ENCODE measurements at places on chromosomes 16 and 17.

- no peak for DNase-seq
These were observed 48.9 kb downstream of the MRM1 start for GRCh38 chr17:36650096-36650775.

DNA sequence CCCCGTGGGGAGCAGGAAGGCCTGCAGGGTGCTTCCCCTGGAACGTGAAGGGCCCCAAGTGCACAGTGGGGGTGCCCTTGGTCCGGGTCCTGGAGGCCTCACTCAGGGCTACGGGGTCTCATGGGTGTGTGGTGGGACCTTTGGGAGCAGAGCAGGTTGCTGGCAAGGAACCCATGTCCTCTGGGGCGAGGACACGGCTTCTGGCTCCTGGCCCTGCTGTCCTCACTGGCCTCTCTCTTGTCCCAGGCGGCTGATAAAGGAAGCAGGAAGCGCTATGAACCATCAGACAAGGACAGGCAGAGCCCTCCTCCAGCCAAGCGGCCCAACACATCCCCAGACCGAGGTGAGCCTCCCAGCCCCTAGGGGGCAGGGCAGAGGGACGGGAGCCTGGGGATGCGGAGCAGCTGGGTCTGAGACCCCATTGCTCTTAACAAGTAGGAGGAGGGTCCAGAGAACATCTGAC is 9.8 kb upstream of the IL17C start:
- no peak for DNase-seq

DNA sequence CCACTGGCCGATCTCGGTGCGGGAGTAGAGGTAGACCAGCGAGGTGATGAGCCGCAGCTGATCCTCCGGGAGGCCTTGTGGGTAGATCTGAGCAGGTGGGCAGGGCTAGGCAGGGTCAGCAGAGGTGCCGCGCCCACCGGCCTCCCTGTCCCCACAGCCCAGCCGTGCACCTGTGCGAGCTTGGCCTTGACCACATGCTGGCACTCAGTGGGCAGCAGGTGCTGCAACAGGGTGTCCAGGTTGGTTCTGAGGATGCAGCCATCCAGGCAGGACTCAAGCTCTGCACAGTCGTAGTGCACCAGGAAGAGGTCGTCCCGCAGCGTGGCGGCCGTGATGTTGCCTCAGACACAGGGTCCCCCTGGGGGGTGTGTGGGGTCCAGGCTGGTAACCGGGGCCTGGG is 12.4 kb downstream of the MSLN start:
- DNase-seq, result no peak

DNA sequence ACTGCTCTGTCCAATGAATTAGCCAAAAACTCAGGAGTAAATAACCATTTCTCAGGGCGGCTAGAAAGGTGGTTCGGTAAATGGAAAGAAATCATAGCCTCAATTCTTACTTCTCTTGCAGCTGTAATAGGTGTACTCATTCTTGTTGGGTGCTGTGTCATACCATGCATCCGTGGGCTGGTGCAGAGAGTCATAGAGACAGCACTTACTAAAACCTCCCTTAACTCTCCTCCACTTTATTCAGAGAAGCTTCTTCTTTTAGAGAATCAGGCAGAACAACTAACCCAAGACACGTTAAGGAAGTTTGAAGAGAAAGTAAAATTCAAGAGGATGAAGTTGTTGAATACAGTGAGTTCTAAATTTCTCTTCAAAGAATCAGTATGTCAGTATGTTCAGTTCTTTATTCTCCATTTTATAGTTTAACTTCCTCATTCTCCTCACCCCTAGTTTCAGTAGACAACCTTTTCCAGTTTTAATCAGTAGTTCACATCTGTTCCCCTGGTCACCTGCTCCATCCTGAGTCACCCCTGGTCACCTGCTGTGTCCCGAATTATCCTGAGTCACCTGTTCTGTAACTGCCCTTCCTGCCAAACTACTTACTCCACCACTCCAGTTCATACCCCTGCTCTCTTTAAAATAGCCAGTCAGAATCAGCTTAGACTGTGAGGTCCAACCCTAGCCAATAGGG is 85.9 kb downstream of the EMP2 start:
- no peak for DNase-seq

DNA sequence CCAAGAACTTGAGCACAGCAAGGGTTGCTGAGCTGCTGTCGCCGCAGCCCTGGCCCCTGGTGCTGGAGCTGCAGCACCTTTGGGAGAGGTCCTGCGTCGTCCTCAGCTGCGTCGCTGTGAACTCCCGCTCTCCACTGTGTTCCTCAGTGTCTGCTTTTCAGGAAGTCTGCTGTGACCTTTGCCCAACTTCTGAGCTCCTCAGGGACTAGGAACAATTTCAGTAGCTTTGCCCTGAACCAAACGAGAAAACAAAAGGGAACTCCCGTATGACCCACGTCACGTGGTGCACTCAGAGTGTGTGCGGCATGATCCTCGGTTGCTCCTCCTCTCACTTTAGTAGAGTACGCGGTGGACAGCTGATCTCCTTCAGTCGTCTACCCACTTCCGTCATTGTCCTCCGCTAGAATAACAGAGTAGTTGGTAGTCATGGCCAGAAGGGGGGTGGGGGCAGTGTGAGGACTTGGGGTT is 44.2 kb downstream of the WDR45B start:
- DNase-seq, result peak; percentile 96

GRCh38 chr17:34997355-34997862 is 17.1 kb downstream of the LIG3 start:
- no peak for DNase-seq

- DNase-seq, result no peak
These were observed 23.8 kb downstream of the TBC1D3B start for GRCh38 chr17:36152639-36153120.

DNA sequence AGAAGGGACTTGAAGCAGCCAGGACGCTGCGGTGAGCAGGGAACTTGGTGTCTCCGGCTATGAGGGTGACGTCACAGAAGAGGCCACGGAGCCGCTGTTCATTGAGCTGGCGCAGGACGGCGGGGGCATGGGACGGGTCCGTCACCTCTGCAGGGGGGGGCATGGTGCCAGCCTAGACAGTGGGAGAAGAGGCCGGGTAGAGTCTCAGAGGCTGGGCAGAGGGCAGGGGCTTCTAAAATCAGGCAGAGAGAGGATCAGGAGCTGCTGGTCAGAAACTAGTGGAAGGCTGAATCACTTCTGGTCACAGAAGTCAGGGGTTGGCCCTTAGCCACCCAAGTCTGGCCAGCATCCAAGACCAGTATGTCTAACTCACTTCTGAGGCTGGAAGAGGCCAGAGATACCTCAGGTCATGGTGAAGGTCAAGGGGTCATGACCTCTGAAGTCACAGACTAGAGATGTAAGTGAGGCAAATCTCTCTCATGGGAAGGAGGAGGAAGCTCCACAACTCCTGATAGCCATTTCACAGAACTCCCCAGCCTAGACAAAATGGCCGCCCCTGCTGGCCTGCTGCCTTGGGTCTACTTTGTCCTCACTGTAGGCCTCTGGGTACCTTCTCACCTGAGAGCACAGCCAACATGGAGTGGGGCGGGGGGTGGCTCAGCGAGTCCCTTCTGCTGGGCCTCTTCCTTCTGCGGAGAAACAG is 12.6 kb downstream of the ZBTB4 start:
- DNase-seq, result peak; percentile 87

GRCh38 chr17:42421507-42422338 is 1.3 kb downstream of the CAVIN1 start:
- DNase-seq, result no peak

Data from CD14-positive monocyte (primary cell).